Activated T-cell treated with anti-CD3 and anti-CD28 coated beads for 24 hours (primary cell): ENCODE measurements at places on chromosomes 1 and 21.

- no peak for DNase-seq
These were observed 48.5 kb downstream of the PIGK start for GRCh38 chr1:77170687-77171086.

DNA sequence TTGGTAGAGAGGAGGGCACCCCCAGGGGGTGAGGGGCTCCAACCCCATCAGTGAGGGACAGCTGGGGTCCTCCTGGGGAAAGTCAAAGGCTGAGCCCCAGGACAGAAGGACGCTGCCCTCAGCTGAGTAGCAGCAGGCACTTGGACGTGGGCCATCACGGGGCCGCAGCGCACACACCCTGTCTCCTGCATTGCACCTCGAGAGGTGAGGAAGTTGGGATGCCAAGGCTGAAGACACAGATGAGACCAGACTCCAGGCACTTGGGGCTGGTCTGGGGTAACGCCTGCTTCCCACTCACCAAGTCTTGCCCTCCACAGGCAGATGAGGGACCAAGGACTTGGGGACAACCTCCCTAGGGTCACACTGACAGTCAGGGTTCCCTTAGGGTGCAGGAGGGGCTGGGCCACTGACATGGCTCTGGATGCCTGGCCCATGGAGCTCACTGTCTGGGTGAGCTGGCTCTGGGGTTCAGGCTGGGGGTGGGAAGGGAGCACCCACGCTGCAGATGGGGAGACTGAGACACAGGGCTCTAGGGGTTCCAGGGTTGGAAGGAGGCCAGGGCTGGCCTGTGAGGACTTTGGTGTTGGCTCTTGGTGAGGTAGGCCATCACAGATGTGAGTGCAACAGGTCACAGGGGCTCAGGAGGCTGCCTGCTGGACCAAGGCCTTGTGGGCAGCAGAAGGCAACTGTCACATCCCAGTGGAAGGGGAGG, 16.6 kb upstream of the ZNF678 start:
- no peak for DNase-seq

GRCh38 chr21:34348890-34349519, 14.8 kb upstream of the KCNE2 start:
- DNase-seq: no peak

DNA sequence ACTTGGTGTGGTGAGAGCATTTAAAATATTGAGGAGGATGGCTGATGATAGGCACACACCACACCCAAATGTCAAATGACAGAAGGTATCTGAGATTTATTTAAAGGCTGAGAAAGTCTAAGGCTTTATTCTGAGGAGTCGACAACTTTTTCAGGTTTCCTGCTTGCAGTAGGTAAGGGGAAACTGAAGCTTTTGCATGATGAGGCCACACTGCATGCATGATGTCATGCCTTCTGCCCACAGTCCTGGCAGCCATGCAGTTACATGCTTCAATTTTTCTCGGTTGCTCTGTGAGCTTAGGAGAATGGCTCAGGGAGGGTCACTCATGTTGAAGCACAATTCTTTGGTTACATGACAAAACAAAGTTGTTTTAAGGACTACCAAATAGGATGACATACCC, 7.0 kb downstream of the OSCP1 start:
- DNase-seq: no peak

- no peak for DNase-seq
These were observed 46.5 kb downstream of the KCNJ15 start for GRCh38 chr21:38303300-38303699.

GRCh38 chr1:213852107-213852506, 135.7 kb upstream of the PROX1 start:
- DNase-seq: no peak
